Uterus (tissue), 4 donors: ENCODE measurements at places on chromosomes 11 and 22. TPM values are rescaled to one million over a fixed set of nuclear protein-coding genes. Genes with fewer than 3 reads are reported as not detected.

The CCDC134 gene
- total RNA-seq, result 7.9 TPM

The OR5L1 gene
- not detected for total RNA-seq

The MYO7A gene
- total RNA-seq, result 18.2 TPM

The SLC22A6 gene
- total RNA-seq, result not detected

The DMC1 gene
- total RNA-seq, result 0.26 TPM

The CECR2 gene
- total RNA-seq, result 2.3 TPM

The DYNC2H1 gene
- total RNA-seq, result 48.5 TPM

The RBM4 gene
- 61.0 TPM for total RNA-seq

The CCDC116 gene
- total RNA-seq, result not detected

The ADORA2A gene
- not detected for total RNA-seq

The TEX54 gene
- total RNA-seq, result not detected

The LRRC56 gene
- total RNA-seq, result 1.9 TPM

The HBG2 gene
- 1,050 TPM for total RNA-seq

The FAM227A gene
- total RNA-seq, result 2.8 TPM

The PNPLA5 gene
- total RNA-seq, result not detected

The DNAJB13 gene
- 1.9 TPM for total RNA-seq

The CACNA1I gene
- total RNA-seq, result not detected

The B4GALNT4 gene
- 5.0 TPM for total RNA-seq

The GUCY1A2 gene
- total RNA-seq, result 98.0 TPM

The LRRN4CL gene
- 50.6 TPM for total RNA-seq

The C22orf15 gene
- total RNA-seq, result not detected

The TMEM225 gene
- total RNA-seq, result not detected

The PKDREJ gene
- total RNA-seq, result not detected

The BATF2 gene
- total RNA-seq, result not detected

The FGF4 gene
- total RNA-seq, result not detected

The GRAP2 gene
- 2.0 TPM for total RNA-seq

The MARK2 gene
- total RNA-seq, result 14.6 TPM

The TEX12 gene
- not detected for total RNA-seq
